Aorta (tissue), 5 donors: ENCODE measurements at places on chromosomes 12 and 14. TPM values are rescaled to one million over a fixed set of nuclear protein-coding genes. Genes with fewer than 3 reads are reported as not detected.
A peak's percentile ranks its signal among the peaks of the same experiment; 100 is the strongest.

DNA sequence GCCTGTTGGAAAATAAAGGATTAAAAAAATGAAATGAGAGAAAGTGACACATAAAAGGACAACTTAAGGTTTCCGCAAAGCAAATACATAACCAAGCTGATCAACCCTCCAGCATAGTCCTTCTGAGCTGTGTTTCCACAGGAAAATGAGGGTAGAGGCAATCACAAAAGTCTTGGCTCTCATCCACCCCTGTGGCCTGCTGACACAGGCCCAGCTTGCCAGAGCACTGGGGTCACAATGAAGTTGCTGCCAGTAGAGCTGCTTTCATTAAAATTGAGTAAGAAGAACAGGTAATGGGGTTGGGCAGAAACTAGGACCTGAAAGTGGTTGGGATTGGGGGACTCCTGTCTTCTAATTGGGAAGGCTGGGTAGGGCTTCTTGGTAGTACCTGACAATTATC lies 65.9 kb downstream of the RERG start:
- DNase-seq, result no peak
- peaks cover 13% of the 10 kb centered on the region for H3K4me1 ChIP-seq
- H3K36me3 ChIP-seq, result no peaks in the 10 kb centered on the region
- no peak overlapping the region for H3K4me3 ChIP-seq
- no peaks in the 10 kb centered on the region for H3K27me3 ChIP-seq

GRCh38 chr12:107109726-107110719 lies 16.7 kb upstream of the CRY1 start:
- peaks cover 7% of the 10 kb centered on the region for H3K4me1 ChIP-seq
- no peaks in the 10 kb centered on the region for H3K36me3 ChIP-seq
- H3K4me3 ChIP-seq, result no peak overlapping the region

- no peak overlapping the region for H3K4me3 ChIP-seq
- H3K4me1 ChIP-seq, result no peaks in the 10 kb centered on the region
- DNase-seq, result no peak
- no peak overlapping the region for H3K27ac ChIP-seq
Measured at GRCh38 chr12:7210642-7211151, 21.2 kb downstream of the PEX5 start.

- no peak for DNase-seq
- H3K36me3 ChIP-seq, result peaks cover 8% of the 10 kb centered on the region
- no peak overlapping the region for H3K4me3 ChIP-seq
- no peaks in the 10 kb centered on the region for H3K27me3 ChIP-seq
Measured at GRCh38 chr14:39396448-39396847, 35.8 kb downstream of the FBXO33 start.

DNA sequence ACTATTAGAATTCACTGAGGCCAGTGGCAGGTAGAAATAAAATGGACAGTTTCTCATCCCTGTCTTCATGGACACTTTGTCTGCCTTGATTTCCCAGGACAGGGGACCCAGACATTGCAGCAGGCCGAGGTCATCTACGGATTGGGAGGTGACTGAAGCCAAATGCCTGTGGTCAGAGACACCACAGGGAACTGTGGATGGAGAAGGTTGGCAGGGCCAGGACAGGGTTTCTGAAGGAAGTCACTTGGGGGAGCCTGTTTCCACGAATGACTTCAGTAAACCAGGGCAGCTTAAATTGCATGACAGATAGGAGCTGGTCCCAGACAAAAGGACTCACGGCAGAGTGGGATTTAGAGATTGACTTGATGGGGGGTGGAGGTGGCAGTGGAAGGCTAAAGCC lies 224.9 kb downstream of the NTF3 start:
- no peak overlapping the region for H3K27ac ChIP-seq
- DNase-seq, result no peak
- H3K27me3 ChIP-seq, result no peaks in the 10 kb centered on the region
- H3K4me3 ChIP-seq, result no peak overlapping the region

DNA sequence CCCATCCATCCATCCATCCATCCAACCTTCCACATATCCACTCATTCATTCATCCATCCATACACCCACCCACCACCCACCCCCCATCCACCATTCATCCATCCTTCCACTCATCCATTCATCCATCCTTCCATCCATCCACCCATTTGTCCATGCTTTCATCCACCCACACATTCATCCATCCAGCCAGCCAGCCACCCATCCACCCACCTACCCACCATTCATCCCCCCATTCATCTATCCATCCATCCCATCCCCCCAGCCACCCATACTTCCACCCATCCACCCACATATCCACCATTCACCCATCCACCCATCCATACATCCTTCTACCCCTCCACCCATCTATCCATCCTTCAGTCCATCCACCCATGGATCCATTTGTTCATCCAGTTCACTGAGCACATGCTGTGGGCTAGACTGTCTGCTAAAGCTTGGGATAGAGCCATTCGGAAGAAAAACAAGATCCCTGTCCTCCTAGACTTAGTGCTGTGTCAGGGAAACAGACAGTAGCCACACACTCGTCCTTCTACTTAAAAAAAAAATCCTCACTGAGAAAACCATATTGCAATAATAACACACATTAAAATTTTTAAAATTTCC lies 377.5 kb downstream of the ADGRD1 start:
- H3K4me1 ChIP-seq, result no peaks in the 10 kb centered on the region
- H3K4me3 ChIP-seq, result no peak overlapping the region
- no peak overlapping the region for H3K27ac ChIP-seq
- DNase-seq, result no peak

GRCh38 chr12:67354966-67355365 lies 85.8 kb downstream of the CAND1 start:
- H3K27me3 ChIP-seq, result no peaks in the 10 kb centered on the region
- peaks cover 3% of the 10 kb centered on the region for H3K4me1 ChIP-seq
- H3K36me3 ChIP-seq, result no peaks in the 10 kb centered on the region
- no peak overlapping the region for H3K27ac ChIP-seq

GRCh38 chr12:15274561-15274967 lies 47.7 kb upstream of the PTPRO start:
- H3K27ac ChIP-seq, result peak overlapping the region; percentile 72
- no peaks in the 10 kb centered on the region for H3K27me3 ChIP-seq
- peak; percentile 41 for DNase-seq
- H3K4me3 ChIP-seq, result no peak overlapping the region
- H3K4me1 ChIP-seq, result peaks cover 3% of the 10 kb centered on the region

DNA sequence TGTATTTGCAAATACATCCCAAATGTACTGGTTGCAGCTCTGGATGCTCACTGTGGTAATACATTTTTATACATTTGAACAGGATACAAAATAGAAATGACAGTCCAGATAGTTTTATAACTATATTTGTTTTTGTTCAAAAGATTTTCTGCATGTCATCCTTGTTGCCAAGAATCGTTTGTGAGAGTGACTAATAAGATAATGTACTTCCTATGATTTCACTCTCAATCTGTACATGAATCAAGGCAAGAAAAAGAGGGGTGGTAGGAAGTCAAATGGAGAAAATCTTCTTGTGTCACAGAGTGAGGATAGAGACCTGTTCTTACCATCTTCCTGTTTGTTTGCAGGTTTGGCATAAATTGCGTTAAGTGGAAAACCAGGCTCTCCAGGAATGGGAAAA lies 13.9 kb downstream of the ARPC3 start:
- H3K4me3 ChIP-seq, result no peak overlapping the region
- no peak overlapping the region for H3K27ac ChIP-seq
- H3K27me3 ChIP-seq, result no peaks in the 10 kb centered on the region
- DNase-seq, result no peak
- peaks cover 1% of the 10 kb centered on the region for H3K36me3 ChIP-seq

DNA sequence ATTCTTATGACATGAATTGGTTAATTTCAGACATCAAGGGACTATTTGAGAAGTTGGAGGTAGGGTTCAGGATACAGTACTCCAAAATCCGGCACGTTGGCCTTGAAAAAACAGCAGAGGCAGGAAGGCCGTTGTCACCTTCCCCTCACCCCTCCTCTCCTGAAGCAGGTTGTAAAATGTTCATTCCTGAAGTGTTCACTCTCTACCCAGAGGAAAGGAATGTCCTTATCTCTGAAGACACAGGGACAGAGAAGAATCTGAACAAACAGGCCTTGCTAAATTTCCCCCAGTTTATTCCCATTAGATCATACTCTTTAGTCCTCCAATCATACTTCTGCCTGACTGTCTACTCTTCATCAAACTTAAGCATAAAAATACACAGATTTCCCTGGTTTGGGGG lies 313.6 kb downstream of the ZFP36L1 start:
- peaks cover 4% of the 10 kb centered on the region for H3K4me1 ChIP-seq
- no peak overlapping the region for H3K27ac ChIP-seq
- no peak for DNase-seq
- H3K36me3 ChIP-seq, result no peaks in the 10 kb centered on the region
- H3K4me3 ChIP-seq, result no peak overlapping the region
- H3K27me3 ChIP-seq, result no peaks in the 10 kb centered on the region

DNA sequence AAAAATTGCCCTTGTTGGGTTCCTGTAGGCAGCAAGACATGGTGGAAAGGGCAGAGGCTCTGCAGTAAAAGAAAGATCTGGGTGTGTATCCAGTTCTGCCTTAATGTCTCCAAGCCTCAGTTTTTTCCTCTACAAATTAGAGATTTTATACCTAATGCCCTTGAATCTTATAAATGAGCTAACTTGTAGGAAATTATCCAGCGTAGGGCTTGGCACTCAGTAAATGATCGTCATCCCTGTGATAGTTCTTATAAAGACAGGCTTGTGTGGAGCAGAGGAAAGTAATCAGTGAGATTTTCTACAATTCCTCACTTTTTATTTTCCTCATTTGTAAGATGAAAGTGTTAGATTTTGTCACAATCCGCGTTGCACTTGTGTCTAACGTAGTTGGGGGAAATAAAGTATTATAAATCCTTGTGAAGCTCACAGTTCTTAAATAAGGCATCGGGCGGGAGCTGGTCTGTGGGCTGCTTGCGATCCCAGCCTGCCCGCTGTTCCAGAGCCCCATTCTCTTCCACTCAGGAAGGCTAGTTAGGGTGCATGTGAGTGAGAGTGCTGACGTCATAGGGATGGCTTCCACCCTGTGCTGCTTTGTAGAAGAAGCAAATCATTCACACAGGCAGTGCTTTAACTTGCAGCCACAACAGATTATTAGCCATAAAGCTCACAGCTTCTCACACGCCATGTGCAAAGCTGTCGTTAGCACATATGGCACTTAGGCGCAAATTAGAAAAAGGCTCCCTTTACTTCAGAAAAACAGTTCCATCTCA lies 87.6 kb downstream of the EML1 start:
- DNase-seq, result no peak
- H3K4me3 ChIP-seq, result no peak overlapping the region
- H3K27me3 ChIP-seq, result no peaks in the 10 kb centered on the region
- no peaks in the 10 kb centered on the region for H3K36me3 ChIP-seq
- no peak overlapping the region for H3K27ac ChIP-seq

GRCh38 chr14:101821528-101821927 lies 60.0 kb downstream of the PPP2R5C start:
- H3K27me3 ChIP-seq, result no peaks in the 10 kb centered on the region
- no peak for DNase-seq
- H3K4me3 ChIP-seq, result no peak overlapping the region
- H3K27ac ChIP-seq, result no peak overlapping the region

GRCh38 chr12:28787151-28787550 lies 361.9 kb upstream of the FAR2 start:
- H3K27ac ChIP-seq, result no peak overlapping the region
- H3K4me1 ChIP-seq, result no peaks in the 10 kb centered on the region
- no peak overlapping the region for H3K4me3 ChIP-seq
- no peaks in the 10 kb centered on the region for H3K36me3 ChIP-seq
- no peaks in the 10 kb centered on the region for H3K27me3 ChIP-seq

- H3K27me3 ChIP-seq, result no peaks in the 10 kb centered on the region
- H3K36me3 ChIP-seq, result no peaks in the 10 kb centered on the region
- no peak for DNase-seq
Measured at GRCh38 chr14:62592877-62593276, 452.4 kb downstream of the KCNH5 start.

DNA sequence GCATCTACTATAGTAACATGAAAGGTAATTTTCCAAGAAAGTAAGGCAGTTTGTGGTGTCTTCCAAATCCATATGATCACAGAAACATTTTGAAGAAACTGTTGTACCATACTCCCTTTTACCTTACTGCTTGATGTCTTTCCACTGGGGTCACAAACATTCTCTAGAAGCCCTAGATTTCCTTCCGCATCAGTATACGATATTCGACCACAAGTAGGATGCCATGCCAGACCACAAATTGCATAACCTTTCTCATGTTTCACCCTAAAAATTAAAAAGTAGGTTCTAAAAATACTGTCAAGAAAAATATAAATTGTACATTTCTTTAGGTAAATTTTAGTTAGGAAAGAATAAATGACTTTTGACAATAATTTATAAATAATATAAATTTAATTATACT lies 26.5 kb downstream of the WDHD1 start:
- no peaks in the 10 kb centered on the region for H3K27me3 ChIP-seq
- H3K4me1 ChIP-seq, result no peaks in the 10 kb centered on the region
- no peak for DNase-seq
- H3K27ac ChIP-seq, result no peak overlapping the region
- no peak overlapping the region for H3K4me3 ChIP-seq

- no peak overlapping the region for H3K27ac ChIP-seq
- no peaks in the 10 kb centered on the region for H3K36me3 ChIP-seq
- no peaks in the 10 kb centered on the region for H3K4me1 ChIP-seq
- no peak overlapping the region for H3K4me3 ChIP-seq
- no peak for DNase-seq
Measured at GRCh38 chr14:60645126-60645741, 4.0 kb downstream of the SIX1 start.

DNA sequence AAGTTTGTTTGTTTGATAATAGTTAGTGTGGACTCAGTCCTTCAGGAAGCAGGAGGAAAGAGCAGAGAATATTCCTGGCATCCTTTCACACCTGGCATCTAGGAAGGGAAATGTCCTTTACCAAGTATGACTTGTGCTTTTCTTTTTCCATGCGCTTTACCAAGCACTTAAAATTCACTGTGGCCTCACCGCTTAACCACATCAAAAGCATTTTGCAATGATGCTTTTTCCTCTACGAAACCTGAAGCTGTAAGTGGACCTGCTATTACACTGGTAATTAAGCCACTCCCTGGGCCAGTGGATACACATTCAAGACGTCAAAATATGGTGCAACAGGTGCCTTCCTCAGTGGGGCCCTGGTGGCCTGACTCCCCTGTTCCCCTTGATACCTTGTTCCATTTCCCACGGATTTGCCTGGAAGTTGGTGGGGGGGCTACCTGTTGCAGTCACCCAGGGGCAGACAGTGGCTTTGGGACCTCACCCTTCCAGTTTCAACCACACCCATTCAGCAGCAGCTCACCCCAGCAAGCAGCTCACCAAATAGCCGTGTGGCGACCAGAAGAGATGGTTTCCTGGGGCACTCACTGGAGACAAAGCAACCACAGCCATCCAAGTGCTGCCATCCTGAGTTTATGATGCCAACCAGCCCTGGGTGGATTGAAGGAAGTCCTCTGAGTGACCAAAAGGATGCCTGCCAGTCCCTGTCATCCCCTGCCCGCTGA lies 14.2 kb upstream of the FZD10 start:
- no peak overlapping the region for H3K27ac ChIP-seq
- no peak overlapping the region for H3K4me3 ChIP-seq
- DNase-seq, result no peak
- no peaks in the 10 kb centered on the region for H3K4me1 ChIP-seq
- no peaks in the 10 kb centered on the region for H3K36me3 ChIP-seq

The CLEC2A gene
- total RNA-seq, result not detected

The RFX4 gene
- total RNA-seq, result not detected

The CLEC4A gene
- 5.2 TPM for total RNA-seq

The CCDC175 gene
- total RNA-seq, result 0.71 TPM

The EPYC gene
- not detected for total RNA-seq

The ASB2 gene
- total RNA-seq, result 53.3 TPM

The ACSM4 gene
- total RNA-seq, result not detected

The TSPAN11 gene
- 2.8 TPM for total RNA-seq

The INHBE gene
- total RNA-seq, result not detected

The FBXO34 gene
- 22.2 TPM for total RNA-seq

The GUCY2C gene
- total RNA-seq, result not detected
